ENCODE measurements at places on chromosomes 2 and 18. TPM values are rescaled to one million over a fixed set of nuclear protein-coding genes. Genes with fewer than 3 reads are reported as not detected.

Gene SERPINB5
- 25.5 TPM for total RNA-seq

Gene MXD1
- 8.8 TPM for total RNA-seq

Gene FAP
- not detected for total RNA-seq

Gene CACNB4
- 0.98 TPM for total RNA-seq

Gene PDE11A
- 1.4 TPM for total RNA-seq

Gene MC2R
- total RNA-seq, result not detected

Gene TUBB8B
- not detected for total RNA-seq

Gene PLCL1
- not detected for total RNA-seq

Gene AMER3
- not detected for total RNA-seq

Gene SLC11A1
- total RNA-seq, result 0.35 TPM

Gene ANO7
- total RNA-seq, result 6.5 TPM

Gene DNER
- 0.28 TPM for total RNA-seq

Gene SLC35F5
- total RNA-seq, result 41.6 TPM

Gene CHRNG
- total RNA-seq, result not detected

Gene TRIM43
- total RNA-seq, result not detected

Gene STARD6
- not detected for total RNA-seq

Gene CCDC195
- total RNA-seq, result not detected

Gene C2orf66
- total RNA-seq, result not detected

Gene TUBA3D
- total RNA-seq, result not detected

Gene ATP6V1C2
- not detected for total RNA-seq

Gene NT5C1B
- not detected for total RNA-seq

Gene NGEF
- total RNA-seq, result 52.2 TPM

Gene E2F6
- total RNA-seq, result 13.4 TPM

Gene C2orf78
- total RNA-seq, result not detected
